ENCODE measurements at places on chromosomes 7 and 10.
A peak's percentile ranks its signal among the peaks of the same experiment; 100 is the strongest.

DNA sequence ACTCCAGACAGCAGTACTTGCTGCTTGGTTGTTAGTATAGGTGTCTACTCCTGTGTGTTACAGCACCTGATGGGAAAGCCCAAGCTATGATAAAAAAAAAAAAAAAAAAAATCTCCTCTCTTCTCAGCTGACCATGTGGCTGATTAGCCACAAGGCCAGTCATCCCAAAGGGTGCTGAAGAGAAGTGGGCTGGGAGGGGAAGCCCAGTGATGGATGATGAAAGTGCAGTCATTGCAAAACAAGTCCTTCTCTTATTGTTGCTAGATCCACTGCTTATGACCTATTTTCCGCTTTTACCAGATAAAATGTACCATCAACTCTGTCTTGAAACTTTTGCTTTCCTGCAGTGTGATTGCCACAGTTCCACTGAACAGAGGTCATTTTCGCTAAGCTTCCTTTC, 1092.5 kb upstream of the C7orf33 start:
- no peak for DNase-seq

GRCh38 chr10:125823663-125824251, 411 bp downstream of the BCCIP start:
- DNase-seq = no peak

DNA sequence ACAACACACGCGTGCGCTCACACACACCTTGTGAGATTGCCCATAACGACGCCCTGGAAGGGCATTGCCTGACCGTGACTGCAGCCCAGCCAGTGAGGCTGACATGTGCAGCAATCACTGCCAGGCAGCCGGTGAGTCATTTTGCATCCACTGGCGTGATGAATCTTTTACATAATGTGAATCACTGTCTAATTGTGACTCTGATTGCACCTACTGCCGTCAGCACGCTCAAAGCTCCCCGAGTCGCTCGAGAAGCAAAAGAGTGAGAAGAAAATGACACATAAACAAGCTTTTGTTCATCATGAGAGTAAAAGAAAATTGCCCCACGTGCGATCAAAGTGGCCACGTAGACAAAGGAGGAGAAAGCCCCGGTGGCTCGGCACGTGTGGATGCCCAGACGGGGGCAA, 117.4 kb upstream of the PFKP start:
- DNase-seq = no peak

DNA sequence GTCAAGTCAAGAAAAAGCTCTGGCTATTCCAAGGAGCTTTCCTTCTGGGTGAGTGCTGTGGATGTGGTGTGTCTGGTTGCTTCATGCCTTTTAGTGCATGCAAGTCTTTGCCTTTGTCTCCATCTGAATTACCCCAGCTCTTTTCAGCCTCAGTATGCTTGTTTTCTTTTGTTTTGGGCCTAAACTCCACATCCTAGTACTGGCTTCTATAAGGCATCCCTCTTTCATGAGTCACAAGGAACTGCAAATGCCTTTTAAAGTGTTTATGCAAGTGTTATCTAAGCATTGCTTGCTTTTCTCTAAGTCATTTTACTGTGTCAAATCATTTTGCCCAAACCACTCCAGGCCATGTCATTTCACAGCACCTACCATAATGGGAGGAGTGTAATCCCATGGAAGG, 132.1 kb downstream of the PLCE1 start:
- no peak for DNase-seq

GRCh38 chr7:40833888-40834234, 699.1 kb downstream of the SUGCT start:
- DNase-seq = no peak

DNA sequence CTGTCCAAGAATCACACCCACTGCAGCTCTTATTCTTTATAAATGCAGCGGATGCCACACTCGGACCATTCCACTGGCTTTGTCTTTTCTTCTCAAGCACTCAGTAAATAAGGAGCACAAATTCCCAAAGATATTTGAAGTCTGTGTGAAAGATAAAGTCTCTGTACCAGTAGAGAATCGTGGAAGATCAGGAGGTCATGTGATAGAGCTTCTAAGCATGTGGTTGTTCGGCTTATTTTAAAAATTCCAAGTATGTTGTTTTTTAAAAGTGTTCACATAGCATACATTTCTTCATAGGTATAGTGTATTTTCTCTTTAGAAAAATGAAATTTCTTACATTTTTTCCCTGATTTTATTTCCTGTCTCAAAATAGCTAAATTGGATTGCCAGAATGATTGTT, 75.8 kb downstream of the NOC3L start:
- DNase-seq = no peak

- no peak for DNase-seq
Observed at GRCh38 chr10:132329565-132330485, 2.2 kb upstream of the LRRC27 start.

DNA sequence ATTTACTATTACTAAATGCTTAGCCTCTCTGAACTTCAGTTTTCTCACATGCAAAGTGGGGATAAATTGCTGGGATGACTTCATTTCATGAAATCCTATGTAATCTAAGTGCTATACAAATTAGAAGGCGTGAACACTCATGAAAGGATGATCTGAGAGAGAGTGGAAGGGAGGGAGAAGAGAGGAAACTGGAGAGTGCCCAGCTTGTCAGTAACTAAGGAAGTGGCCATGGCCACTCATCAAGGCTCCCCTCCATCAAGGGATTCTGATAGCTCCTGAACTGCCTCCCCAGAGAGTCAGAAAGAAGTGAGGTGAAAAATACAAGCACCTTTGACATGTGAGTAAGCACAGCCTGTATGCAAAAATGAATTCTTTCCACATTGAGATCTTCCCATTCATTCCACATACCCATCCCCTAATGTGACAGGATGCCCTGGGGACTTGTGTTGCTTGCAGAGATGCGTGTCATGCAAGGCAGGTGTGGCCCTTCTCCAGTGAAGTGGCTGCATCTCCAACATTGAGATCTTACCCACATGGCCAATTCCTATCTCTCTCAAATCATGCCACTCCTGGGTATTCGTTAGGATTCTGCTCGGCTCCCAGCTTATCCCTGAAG, 76.5 kb upstream of the ITPRID1 start:
- DNase-seq = no peak

DNA sequence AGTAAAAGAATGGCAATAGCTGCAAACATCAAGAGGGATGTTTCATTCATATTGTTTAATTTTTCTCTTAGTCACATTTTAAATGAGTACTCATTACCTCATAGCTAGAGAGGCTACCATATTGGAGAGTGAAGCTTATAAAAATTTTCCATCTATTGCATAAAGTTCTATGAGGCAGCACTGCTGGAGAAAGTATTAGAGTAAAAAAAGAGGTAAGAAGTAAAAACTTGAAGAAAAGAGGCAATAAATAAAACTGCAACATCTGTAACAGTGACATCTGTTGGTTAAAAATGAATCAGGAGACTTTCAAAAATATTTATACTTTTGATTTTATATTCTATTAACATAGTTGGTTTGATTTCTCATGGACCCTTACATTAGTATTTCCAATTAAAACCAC, 284.5 kb upstream of the SEMA3D start:
- no peak for DNase-seq

DNA sequence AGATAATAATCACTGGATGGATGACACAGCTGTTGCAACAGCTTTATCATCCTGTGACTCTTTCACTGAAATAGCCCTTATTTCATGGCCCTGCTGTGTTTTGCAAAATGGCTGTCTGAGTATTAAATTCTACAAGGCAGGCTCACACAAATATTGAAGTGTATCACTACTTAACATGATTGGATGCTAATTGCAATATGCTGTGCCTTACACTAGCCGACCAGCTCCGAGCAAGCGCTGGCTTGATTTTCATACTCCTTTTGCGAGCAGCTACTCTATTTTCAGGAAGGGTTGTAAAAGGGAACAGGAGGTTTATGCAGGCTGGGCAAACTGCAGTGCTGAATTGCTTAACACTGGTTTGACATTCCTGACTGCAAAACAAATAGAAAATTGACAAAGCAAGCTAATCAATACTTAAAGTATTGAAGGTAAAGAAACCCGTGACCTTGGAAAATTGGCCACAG, 121.6 kb downstream of the CACNB2 start:
- DNase-seq = no peak

DNA sequence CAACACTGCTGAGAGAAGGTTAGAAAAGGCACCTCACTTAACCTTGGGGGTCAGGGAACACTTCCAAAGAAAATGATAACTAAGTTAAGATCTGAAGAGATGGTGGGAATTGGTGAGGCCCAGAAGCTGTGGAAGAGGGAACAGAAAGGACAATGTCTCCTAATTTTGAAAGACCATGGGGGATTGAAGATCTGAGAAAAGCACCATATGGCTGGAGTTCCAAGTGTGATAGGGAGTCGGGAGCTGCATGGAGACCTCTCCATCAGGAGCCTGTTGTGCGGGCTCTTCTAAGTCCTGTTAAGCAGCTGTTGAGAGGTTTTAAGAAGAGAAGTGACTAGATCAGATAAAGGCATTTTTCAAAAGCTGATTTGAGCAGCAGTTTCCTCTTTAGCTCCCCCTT, 254.3 kb downstream of the CDK14 start:
- no peak for DNase-seq

DNA sequence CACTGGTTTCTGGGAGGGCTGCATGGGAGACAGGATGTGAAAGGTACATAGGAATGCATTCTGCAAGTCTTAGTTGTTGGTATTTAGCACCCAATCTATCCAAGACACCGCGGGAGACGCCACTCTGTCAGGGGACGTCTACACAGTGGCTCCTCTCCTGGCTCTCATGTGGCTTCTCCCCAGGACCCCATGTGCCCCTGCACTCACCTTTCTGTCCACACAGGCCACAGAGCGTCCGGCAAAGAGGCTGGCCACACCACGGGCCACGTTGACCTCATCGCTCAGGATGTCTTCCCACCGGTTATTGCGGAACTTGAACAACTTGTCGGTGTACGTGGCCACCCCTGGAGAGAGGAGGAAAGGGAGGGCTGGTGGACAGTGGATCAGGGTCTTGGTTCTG, 73.4 kb downstream of the GOLGA7B start:
- DNase-seq = peak; percentile 58

GRCh38 chr10:111598433-111599059, 521.7 kb downstream of the ADRA2A start:
- no peak for DNase-seq

DNA sequence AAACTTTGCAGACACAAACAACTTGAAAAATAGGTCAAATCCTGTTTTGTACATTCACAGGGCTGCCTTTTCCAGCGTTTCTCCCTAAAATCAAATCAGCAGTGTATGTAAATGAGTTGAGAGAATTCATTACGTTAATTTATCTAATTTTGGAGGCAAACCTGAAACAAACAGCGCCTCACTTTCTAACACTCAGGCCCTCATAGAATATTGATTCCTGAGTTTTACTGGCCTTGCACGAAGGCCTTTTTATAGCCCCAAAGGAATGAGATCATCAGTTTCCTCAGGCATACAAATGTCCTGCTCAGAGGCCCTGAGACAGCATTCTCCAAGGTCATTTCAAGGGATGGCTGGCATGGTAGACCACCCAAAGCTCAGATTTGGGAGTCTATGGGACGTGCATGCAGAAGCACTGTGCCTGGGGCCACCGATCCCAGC, 131.7 kb upstream of the CHST15 start:
- no peak for DNase-seq

GRCh38 chr10:78223088-78223487, 189.4 kb downstream of the RPS24 start:
- DNase-seq = peak; percentile 35

DNA sequence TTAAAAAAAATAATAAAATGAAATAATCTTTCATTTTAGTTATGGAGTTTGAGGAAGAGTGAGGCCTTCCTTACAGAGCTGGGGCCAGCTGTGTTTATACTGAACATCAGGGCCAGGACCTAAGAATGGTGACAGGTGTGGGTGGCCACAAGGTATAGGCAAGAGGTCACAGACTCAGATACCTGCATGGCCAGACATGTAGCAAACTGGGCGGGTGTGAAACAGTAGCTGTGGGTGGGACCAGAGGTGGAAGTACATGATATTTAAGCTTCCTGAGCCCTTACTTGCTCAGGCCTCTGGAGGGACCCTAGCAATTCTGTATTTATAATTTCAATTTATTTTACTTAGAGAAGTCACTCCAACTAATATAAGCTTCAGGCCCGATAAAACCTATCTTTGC, 27.7 kb upstream of the CAMK1D start:
- peak; percentile 37 for DNase-seq

DNA sequence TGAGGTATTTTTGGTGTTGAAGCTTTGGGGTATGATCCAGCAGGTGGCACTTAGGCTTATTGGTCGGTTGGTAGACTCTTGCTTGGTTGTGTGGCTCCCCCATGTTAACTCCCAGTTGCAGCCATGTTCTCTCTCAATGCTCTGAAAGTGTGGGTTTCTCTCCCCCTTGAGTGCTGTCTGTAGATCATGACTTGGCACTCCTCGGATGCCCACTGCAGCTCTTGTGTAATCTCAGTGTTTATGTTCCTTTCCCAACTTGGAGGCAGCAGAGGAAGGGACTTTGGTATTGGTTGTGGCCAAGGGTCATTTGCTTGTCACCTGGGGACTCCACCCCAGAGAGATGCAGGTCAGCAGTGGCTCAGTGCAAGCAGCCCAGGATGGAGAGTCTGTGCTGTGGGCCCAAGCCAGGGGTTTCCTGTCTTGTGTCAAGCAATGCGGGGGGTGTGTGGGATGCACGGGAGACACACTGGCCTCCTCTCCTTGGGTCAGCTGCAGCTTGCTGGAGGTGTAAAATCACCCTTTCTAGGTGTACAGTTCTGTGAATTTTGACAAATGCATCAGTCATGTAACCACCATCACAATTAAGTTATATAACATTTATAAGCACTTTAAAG, 36.9 kb downstream of the PIK3CG start:
- DNase-seq = no peak

GRCh38 chr10:58473976-58474375, 38.7 kb upstream of the BICC1 start:
- no peak for DNase-seq

- no peak for DNase-seq
Observed at GRCh38 chr7:14626076-14626475, 276.5 kb downstream of the DGKB start.

DNA sequence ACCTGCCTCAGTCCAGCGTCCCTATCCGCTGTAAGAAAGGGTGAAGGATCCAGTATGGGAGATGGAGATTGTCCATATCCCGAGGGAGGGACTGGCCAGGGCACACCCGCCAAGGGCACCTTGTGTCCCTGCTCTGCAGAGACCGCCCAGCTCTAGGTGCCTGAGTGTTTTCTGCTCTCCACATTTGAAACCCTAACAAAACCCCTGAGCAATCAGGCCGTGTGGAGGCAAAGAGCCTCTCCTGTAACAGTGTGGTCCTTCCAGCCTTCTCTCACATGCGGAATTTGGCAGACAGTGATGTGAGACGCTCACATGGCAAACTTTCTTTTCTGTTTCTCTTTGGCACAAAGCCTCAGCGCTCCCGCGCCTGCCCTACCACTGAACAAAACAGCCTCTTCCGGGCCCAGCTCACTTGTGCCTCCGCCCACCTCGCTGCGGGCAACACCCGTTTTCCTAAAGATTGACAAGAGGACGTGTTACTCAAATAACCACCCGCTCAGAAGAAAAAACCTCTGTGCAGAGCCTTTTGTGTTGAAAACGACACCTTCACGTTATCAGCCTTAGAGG, 514.8 kb downstream of the DNAJB6 start:
- peak; percentile 88 for DNase-seq

DNA sequence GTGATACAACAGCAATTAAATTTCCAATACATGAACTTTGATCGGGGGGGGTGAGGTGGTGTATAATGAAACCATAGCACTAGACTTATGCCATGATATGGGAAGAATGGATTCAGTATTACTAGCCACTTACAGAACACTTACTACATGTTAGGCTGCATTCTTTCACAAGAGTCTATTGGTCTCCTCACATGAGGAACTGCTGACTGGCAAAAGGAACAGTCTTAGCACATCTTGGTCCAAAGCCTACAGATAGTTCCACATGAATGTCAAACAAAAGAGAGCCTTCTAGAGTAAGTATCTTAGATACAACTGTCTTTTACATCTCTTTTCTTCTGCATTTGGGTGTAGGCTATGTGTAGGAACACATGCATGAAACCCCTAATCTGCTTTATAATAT, 115.9 kb upstream of the DNAJB12 start:
- no peak for DNase-seq
